ENCODE measurements at places on chromosomes 1 and 21.

GRCh38 chr1:26168410-26169197 is at the start of gene C1orf232:
TSS of gene C1orf232 (minus strand) at chr1:26168963. CDS start at chr1:26168499, 464 bp downstream.
- DNase-seq, result no peak

GRCh38 chr21:16468184-16468583 is 738.4 kb downstream of the USP25 start:
- no peak for DNase-seq

DNA sequence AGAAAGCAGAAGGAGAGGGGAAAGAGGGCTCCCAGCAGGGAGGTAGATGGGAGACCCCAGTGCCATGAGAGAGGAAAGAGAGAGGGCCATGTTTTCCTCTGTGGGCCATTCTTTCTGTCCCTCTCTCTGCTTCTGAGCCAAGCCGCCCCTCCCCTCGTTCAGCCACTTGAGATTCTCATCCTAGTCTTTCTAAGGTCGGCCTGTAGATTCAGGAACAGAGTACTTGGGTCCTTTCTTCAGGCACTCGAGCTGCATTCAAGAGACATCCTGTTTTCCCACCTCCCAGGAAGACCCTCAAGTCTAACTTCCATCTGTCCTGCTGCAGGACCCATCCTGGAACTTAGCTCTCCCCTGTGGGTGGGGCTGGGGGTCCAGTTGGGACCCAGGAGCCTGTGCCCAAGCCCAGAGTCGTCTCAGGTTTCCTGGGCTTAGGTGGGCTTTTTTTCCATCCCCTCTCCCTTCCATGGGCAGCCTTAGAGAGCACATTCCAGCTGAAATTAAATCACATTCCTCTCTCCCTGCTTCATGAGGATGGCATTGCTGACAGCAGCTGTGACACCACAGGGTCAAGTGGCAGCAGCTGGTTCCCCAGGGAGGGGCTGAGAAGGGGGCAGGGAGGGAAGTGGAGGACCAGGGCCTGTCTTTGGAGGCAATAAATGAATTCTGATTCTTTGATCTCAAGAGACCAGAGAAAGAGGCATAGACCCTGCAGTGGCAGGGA is 13.0 kb downstream of the NES start:
- DNase-seq, result no peak

- no peak for DNase-seq
These were observed 653.3 kb upstream of the RGS18 start for GRCh38 chr1:191504999-191505398.

- no peak for DNase-seq
These were observed 25.0 kb downstream of the UBE4B start for GRCh38 chr1:10057796-10058195.

DNA sequence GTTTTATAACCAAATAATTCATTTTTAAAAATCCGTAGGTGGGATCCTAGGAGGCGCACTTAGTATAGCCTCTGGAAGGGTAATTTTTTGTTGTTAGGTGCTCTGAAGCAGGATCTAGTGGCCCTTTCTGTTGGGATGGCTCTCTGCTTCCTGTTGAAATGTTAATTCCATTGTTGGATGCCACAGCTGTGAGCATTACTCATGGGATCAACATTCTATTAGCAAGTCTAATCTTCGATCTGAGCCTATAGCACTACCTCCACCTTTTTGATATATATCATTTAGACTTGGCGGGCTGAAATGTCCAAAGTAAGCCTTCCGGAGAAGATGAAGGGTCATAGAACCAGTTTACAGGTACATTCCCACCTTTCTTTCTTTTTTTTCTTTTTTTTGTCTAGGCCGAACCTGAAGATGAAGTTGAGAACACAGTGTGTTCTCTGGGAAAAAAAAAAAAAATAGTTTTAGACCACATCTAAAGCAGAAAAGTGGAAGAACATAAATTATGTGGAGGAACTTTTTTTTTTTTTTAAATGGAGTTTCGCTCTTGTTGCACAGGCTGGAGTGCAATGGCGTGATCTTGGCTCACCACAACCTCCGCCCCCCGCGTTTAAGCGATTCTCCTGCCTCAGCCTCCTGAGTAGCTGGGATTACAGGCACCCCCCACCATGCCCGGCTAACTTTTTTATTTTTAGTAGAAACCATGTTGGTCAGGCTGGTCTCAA is 1.4 kb downstream of the CXADR start:
- DNase-seq, result no peak

DNA sequence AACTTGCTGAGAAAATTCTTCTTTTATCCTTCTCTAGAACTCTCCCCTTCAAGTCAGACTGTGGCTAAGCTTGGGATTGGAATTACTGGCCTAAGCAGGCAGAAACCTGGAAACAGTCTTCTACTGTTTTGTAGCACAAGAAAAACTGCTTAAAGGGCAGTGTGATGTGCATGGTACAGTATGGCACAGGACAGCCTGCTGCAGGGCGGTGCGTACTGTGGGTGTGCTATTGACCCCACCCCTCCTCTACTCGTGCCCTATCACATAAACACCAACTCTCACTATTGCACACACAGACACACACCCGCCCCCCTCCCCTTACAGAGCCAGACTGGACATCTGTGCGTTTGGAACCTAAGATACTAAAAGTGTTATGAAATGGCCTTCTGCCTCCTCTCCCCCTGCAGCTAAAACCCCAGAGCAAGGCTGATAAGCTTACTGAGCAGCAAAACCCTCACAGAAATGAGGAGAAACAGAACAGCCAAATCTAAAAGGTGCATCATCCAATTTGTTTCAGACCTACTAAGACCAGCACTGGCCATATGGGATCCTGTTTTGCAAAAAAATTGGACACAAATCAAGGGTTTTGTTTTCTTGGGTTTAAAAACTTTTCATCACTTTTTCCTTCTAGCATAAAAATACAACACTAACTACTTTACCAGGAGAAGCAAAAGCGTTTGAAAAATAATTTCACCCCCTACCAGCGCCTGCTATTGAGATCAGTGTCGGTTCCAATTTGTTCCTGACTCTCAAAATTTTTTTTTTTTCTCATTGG is 355.8 kb upstream of the LYPLAL1 start:
- no peak for DNase-seq

GRCh38 chr1:23480187-23481025 is 3.6 kb downstream of the ASAP3 start:
- no peak for DNase-seq

GRCh38 chr1:228852024-228852423 is 116.7 kb downstream of the RHOU start:
- peak; percentile 13 for DNase-seq

GRCh38 chr1:110316735-110317134 is 22.4 kb upstream of the RBM15 start:
- DNase-seq, result no peak

Data from testis (tissue), 5 donors.